Suppressor macrophage treated with lipopolysaccharide for 1 hour (primary cell): ENCODE measurements at places on chromosomes 4 and X.

- DNase-seq = no peak
Measured at GRCh38 chrX:38991656-38992440, 190.6 kb downstream of the MID1IP1 start.

DNA sequence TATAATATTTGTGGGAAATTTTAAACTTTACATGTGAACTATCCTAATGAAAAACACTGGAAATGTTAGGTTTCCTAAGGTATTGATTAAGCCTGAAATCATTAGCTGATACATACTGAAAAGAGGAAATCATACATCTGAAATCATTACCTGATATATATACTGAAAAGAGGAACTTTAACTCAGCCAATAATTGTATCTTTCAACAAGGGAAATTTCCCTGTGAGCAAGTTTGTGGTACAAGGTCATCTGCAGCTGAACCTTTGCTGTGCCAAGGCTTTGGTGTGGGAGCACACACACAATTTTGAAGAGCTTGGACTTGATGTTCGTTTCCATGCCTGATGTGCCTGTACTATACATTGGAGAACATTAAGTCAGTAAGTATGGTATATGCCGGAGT is 131.9 kb upstream of the USP9X start:
- peak; percentile 34 for DNase-seq

GRCh38 chr4:7678318-7678852 is 243.7 kb upstream of the PSAPL1 start:
- no peak for DNase-seq

DNA sequence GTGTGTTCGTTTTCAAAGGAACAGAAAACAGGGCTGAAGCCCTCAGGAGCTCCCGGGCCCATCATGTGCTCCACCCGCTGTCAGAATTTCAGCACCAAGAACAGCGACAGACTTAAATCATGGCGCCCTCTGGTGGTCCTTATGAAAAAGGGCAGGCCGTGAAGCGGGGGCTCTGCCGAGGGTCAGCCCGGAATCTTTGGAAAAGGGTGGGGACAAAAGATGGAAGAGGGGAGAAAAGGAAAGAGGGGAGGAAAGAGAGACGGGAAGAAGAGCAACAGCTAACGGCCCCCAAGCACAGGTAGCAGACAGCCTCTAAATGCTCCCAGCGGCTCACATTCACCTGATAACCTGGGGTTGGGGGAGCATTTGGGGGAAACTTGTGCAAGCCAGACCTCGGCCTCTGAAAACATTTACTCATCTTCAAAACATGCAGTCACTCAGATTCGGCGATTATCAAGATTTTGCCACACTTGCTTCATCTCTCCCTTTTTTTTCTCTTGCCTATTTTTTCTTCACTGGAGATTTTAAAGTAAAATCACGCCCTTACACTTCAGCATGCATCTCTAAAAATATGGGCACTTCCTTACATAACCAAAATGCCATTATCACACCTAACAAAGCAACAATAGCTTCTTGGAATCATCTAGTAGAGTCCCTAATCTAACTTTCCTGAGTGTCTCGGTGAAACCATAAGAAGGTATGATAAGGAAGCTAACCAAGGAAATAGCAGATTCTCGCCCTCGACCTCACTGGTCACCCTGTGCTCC is 28.1 kb upstream of the MAN2B2 start:
- peak; percentile 87 for DNase-seq

DNA sequence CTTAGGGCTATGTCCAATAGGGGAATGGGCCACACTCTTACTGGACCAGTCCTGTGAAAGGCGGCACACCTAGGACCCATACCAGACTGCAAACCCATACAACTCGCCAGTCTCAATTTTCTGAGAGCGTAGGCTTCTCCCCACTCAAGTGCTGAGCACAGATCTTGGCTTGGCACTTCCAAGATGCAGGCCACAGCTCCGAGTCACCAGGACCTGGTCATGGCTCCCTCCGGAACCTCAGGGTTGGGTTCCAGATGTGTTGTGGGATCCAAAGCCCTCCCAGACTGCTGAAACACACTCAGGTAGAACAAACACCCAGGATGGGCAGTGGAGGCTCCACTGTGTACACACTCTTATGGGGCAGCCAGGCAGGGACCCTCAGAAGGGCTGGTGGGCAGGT is 103.3 kb downstream of the TMEM144 start:
- DNase-seq = no peak

- peak; percentile 94 for DNase-seq
Measured at GRCh38 chr4:113468165-113469022, 293.1 kb downstream of the CAMK2D start.

- DNase-seq = no peak
Measured at GRCh38 chr4:41177016-41177415, 37.3 kb downstream of the APBB2 start.

GRCh38 chrX:14630733-14631132 is 101.4 kb downstream of the GLRA2 start:
- no peak for DNase-seq

GRCh38 chrX:119721487-119721886 is 28.5 kb upstream of the SEPTIN6 start:
- DNase-seq = no peak

- DNase-seq = peak; percentile 72
Measured at GRCh38 chrX:2500091-2500802, 529 bp downstream of the DHRSX start.

GRCh38 chrX:1794586-1794985 is 179.7 kb downstream of the ASMT start:
- no peak for DNase-seq
